Mucosa of descending colon (tissue), 3 donors: ENCODE measurements at places on chromosomes 2 and 18. TPM values are rescaled to one million over a fixed set of nuclear protein-coding genes. Genes with fewer than 3 reads are reported as not detected.
A peak's percentile ranks its signal among the peaks of the same experiment; 100 is the strongest.

The KCTD18 gene
- total RNA-seq, result 14.8 TPM

The EVA1A gene
- not detected for total RNA-seq

The CCDC178 gene
- not detected for total RNA-seq

The LHCGR gene
- total RNA-seq, result not detected

The MOCOS gene
- total RNA-seq, result 4.4 TPM

The UGT1A5 gene
- 6.5 TPM for total RNA-seq

The MAPRE2 gene
- 26.4 TPM for total RNA-seq

The CRYBA2 gene
- total RNA-seq, result 5.0 TPM

The VIL1 gene
- 550 TPM for total RNA-seq

- DNase-seq, result no peak
Measured at GRCh38 chr2:113842919-113843736, 46.8 kb upstream of the ACTR3 start.

DNA sequence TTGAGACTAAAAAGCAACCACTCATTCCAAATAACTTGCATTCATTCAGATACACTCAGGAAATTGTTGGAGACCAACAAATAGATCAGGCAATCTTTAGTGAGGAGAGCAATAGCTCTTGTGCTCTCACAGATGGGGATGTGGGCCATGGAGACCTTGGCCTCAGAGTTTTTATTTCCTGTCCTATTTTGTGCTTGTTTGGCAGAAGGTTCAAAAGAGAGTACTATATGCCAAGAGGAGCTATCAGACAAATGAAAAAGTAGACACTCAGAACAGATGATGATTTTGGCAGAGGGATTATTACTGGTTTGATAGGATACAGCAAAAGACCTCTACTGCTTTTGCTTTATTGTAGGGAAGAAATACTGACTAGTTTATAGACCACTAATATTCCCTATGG is 230.2 kb downstream of the KCNE4 start:
- DNase-seq, result no peak

DNA sequence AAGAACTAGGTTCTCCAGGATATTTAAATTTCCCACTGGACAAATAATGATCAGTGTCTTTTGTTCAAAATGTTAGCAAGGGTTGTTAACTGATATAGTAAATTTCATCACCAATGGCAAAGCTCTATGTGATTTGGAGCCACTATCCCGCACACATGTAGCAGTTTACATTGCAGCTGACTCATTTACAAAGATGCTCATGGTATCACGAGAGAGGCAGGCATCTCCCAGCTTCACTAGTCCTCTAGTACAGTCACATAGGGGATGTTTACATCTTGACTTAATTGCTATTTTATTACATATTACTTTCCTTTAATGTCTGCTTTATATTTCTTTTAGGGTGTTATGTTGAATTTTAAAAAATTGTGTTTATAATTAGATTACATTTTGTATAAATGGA is 30.7 kb downstream of the KCNE4 start:
- no peak for DNase-seq

- no peak for DNase-seq
Measured at GRCh38 chr2:233756429-233757081, 3.5 kb upstream of the UGT1A1 start.

- no peak for DNase-seq
Measured at GRCh38 chr2:120667981-120668380, 67.7 kb upstream of the GLI2 start.

GRCh38 chr2:101985793-101986164 is 6.0 kb upstream of the IL1R2 start:
- peak; percentile 62 for DNase-seq

DNA sequence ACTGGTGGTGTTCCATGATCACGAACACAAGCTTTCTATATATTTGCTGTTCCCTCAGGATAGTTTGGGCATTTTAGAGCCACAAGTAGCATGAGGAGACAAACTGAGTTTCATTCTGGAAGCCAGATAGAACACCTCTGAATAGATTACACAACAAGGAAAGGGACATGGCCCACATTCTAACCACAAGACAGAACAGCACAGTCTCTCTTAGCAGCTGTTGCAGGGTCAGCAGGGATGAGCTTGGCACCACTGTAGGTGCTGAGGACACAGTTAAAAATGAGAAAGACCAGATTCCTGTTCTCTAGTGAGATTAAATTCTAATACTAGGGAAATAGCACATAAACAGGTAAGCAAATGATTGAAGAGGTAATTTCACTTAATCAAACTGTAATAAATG is 235.3 kb downstream of the ZNF407 start:
- DNase-seq, result no peak

DNA sequence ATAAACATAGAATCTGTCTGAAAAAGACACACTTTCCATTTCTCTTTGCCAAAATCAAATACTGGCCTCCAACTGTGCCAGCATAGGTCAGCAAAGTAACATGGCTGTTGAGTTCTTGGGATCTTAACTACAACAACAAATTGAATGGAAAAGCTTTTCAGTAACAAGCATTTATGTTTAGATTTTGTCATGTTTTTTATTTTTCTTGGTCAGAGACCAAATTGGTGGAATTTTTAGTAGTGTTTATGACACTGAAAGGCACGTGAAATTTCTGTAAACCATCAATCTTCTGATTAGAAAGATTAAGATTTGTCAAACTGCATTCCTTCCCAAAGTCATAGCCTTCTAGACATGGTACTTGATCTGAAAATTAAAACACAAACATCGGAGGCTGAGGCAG is 77.6 kb downstream of the PDE1A start:
- DNase-seq, result no peak

DNA sequence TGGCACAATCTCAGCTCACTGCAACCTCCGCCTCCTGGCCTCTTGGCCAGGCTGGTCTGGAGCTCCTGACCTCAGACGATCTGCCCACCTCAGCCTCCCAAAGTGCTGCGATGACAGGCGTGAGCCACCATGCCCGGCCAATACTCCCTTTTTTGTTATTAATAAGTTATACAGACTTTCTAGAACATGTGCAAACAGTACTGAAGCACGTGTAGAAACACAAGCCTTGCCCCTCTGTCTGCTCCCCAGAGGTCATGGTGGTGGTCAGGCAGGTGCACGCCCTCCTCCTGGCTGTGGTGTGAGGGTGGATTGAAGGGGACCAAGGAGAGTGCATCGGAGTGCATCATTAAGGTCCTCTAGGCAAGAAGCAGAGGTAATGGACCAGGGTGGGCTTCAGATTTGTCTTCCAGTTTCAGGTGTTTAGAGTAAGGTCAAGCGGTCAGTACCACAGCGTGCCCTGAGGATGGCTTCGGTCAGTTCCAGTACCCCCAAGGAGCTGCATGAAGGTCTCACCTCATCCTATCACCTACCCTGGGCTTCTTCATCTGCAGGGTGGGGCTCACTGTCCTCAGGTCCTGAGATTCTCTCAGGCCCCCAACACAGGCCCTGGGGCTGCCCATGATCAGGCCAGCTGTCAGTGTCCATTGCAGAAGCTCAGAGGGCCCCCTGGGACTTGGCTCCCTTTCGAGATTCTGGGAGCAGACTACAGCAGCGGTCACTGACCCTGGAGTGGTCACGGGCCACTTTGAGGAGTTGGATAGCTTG is 124.3 kb downstream of the GLI2 start:
- DNase-seq, result no peak

- DNase-seq, result no peak
Measured at GRCh38 chr2:3349211-3349693, 28.4 kb downstream of the EIPR1 start.

DNA sequence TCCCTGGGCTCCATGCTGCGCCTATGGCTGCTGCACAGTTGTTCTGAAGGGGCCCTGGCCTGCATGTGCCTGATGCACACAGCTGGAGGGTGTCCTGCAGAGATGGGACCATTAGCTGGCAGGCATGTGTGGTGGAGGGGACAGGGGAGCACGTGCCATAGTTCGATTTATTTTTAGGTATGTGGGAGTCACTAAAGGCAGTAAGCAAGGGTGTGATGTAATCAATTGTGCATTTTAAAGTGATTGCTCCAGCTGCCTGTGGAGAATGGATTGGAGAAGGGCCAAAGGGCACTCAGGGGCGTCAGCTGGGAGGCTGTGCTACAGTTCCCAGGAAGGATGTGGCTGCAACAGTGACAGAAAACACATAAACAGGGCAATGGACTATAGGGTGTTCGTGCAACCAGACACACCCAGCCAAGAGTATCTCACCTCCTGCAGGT is 205.1 kb downstream of the ARL4C start:
- DNase-seq, result peak; percentile 68

DNA sequence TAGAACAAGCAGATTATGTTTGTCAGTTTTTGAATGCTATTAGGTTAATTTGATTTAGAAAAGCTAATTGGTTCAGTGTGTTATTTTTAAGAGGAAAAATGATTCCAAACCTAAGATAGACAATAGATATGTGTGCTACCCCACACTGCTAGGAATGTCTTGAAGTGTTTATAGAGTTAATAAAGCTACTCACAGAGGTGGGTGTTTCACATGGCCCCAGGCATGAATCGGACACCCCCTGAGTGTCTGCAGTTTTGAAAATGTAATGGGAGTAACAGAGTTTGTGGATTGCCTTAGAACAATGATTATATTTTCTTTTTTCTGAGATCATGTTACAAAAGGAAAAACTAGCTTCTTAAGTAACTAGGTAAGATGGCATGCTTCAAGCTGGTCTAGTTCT is 348.3 kb downstream of the ADCYAP1 start:
- DNase-seq, result no peak

DNA sequence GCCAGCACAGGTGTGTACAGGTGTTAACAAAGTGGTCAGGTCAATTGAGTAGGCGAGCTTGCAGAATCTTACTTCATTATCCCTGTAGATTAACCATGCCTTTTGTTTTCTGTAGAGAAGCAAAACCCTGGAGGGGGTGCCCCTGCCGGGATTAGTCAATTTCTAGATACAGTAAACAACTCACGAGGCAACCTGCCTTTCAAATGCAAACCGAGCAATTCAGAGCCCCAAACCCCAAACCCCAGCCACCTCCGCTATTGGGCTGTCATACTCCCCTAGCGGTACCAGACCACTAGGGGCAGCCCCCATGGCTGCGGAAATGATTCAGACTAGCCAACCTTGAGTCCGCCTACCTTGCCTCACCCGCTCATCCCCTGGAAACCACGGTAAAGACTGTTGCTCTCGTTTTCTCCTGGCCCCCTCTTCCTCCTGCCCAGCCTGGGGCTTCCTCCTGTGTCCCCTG is 61.4 kb upstream of the KIF5C start:
- peak; percentile 50 for DNase-seq

DNA sequence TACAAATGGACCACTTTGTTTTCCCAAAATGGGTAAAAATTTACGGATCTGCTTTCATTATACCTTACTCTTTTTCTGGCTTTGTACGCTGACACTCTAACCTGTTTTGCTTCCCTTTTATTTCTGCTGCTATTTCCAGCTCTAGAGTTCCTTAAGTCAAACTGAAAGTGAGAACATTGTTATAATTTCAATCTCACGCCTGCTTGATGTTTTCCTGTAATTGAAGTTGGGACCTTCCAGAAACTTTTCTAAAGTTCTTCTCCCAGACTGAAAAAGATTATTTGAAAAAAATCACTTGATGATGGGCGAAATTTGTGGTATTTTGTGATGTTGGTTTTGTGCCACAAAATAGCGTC is 1.8 kb downstream of the GLS start:
- no peak for DNase-seq

DNA sequence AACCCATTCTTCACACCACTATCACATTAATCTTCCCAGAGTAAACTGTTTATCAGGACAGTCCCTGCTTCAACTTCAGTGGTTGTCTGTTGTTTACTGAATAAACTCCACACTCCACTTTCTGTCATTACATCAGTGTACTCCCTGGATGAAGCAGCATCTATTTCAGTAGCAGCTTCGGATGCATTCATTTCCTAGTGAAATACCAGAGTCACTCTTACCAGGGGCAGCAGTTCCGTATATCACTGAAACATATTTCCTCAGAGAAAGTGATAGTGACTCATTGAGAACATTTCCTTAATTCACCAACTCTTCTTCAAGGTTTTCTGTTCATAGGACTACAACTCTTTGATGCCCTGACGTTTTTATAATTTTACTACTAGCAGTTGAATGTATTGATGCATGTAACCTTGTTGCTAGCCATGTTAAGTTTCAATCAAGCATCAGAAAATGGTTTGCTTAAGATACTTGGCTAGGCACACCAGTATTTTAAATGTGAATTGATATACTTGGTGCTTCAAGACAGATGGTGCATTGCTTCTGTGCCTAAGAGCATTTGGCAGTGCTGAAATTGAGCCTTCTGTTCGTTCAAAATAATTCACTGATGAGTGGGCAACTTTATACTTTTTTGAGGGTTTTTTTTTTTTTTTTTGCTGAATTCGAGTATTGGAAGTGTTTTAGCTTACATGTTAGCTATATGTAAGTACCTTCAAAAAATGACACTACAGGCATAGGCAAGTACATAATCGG is 92.3 kb downstream of the UBE2E3 start:
- DNase-seq, result no peak

DNA sequence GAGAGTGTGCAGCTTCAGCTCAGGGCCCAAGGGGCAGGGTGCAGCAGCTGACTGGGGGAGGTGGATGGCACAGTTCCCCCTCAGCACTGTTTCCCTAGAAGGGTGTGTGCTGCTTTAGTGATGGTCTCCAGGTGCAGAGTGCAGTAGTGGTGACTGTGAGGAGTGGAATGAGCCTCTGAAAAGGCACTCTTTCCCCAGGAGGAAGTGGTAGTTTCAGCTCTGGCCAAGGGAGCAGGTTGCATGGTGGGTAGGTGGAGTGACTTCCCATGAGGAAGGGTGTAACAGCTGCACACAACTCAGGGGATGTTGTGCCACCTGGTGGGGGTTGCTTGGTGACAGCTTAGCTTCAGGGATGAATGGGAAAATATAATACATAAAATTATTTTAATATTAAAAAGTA is 251.5 kb upstream of the NXPH2 start:
- DNase-seq, result no peak

DNA sequence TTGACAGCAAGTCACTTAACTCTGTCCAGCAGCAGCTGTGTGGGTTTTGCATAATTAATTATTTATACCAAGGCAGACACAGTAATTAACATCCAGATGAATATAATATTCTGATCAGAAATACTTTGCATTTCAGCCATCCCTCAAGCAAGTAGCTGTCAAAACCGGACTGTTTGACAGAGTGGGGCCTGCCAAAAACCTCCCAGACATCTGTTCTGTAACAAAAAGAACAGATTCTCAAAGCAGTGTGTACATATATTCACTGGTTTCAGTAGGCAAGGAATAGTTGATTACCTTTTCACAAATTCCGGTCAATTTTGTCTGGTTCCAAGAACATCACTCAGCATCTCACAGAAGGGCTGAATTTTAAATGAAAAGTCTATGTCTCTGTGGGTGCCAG is 291.6 kb downstream of the CMPK2 start:
- no peak for DNase-seq

GRCh38 chr18:6917072-6917471 is 187.6 kb downstream of the ARHGAP28 start:
- no peak for DNase-seq

GRCh38 chr18:57787068-57787685 is 15.9 kb downstream of the ATP8B1 start:
- no peak for DNase-seq
